RWPE1 (cell line): ENCODE measurements at places on chromosomes 1 and 21.

GRCh38 chr1:184945029-184945428 is 29.3 kb downstream of the NIBAN1 start:
- peak; percentile 12 for DNase-seq

DNA sequence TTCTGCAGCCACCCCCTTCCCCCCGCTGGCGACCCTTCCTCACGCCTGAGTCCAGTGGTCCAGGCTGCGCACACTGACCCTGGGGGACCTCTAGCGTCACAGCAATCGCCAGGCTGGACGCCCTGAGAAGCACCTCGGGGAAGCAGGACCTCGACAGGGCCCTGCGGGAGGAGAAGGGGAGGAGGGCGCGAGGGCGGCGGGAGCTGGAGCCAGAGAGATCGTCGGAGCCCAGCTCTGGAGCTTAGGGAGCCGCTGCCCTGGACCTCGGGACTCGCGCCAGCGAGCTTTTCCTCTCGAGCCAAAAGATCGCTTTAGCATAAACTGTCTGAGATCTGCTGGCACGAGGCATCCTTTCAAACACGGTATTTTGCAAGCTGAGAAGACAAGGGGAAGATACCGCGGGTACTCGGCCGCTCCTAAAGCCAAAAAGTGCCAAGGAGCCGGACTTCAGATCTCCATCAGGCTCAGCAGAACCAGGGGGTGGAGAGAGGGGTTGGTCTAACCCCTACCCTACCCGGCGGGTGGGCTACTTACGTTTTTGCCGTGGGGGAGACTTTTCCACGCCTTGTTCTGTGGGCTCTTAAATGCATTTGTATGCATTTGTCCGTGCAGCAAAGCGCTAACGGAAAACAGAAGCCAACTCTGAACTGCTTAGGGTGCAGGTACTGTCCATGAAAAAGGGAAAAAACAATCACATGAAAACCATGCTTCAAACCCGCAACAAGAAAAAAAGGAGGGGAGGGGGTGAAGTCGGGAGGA is 586 bp downstream of the COL24A1 start:
- no peak for DNase-seq

DNA sequence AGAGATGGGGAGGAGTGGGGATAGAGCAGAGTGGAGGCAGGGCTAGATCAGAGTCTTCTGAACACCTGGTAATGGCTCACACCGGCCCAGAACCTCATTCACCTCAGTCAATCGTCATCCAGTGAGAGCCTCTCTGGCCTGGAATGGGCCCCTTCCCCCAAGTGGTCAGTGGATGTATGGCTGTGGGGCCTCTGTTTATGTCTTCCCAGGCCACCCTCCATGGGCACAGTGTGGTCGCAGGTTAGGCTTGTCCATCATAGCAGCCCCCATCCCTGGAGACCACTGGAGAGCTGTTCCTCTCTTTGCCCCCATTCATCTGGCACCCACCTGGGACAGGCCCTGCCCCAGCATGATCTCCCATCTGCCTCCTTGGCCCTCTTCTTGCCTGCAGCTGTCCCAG is 29.6 kb upstream of the TENT5C start:
- DNase-seq = no peak

DNA sequence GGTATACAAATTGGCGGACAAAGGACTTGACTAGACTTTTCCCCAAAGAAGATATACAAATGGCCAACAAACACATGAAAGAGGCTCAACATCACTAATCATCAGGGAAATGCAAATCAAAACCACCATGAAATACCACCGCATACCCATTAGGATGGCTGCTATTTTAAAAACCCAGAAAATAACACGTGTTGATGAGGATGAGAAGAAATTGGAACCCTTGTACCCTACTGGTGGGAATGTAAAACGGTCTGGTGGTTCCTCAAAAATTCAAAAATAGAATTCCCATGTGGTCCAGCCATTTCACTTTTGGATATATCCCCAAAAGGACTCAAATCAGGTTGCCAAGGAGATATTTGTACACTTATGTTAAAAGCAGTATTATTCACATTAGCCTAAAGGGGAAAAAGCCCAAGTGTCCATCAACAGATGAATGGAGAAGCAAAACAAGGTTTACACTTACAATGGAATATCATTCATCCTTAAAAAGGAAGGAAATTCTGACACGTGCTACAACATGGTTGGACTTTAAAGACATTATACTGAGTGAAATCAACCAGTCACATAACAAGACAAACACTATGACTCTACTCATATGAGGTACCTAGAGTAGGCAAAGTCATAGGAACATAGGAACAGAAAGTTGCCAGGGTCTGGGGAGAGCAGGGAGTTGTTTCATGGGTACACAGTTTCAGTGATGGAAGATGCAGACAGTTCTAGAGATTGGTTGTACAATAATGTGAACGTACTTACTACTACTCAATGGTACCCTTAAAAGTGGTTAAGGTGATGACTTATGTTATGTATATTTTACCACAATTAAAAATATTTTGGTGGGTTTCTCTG is 17.0 kb downstream of the CD34 start:
- DNase-seq = no peak

GRCh38 chr1:246550402-246550801 is 15.7 kb downstream of the TFB2M start:
- no peak for DNase-seq

- no peak for DNase-seq
These were observed 54.4 kb downstream of the NTMT2 start for GRCh38 chr1:170200161-170200560.

- no peak for DNase-seq
These were observed 22.6 kb downstream of the PODN start for GRCh38 chr1:53084589-53084971.

DNA sequence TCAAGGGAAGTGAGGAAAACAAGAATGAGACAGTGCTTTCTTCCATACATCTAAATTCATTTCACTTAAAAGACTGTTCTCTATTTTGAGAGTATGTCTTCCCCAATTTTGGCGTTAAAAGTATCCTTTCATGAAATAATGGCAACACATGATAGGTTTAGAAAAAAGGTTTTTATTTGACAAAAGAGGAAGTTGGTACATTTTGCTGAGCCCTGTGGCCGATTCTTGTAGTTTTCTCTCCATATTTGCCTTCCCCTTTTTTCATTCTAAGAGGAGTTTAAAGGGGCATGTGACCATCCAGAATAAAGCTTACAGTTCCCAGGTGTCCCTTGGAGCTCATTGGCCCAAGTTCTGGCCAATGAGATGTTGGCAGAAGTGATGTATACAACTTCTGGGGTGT is 140.4 kb upstream of the KCNE2 start:
- no peak for DNase-seq

DNA sequence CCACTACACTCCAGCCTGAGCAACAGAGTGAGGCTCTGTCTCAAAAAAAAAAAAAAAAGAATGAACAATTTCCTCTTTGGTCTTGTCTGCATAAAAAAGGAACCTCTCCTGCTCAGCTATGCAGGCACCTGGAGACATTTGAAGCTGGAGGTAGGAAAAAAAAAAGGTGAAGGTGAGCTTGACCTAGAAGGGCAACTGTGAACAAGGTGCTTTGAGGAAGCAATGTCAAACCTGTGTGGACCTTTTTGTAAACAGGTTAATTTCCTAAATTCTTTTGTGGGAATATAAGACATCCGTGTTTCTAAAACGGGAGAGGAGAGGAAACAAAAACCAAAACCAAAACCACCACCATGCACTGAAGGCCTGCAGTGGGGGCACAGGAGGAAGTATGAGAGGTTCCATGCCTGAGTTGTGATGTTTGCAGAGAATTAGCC is 77.5 kb downstream of the SLC45A1 start:
- DNase-seq = no peak

DNA sequence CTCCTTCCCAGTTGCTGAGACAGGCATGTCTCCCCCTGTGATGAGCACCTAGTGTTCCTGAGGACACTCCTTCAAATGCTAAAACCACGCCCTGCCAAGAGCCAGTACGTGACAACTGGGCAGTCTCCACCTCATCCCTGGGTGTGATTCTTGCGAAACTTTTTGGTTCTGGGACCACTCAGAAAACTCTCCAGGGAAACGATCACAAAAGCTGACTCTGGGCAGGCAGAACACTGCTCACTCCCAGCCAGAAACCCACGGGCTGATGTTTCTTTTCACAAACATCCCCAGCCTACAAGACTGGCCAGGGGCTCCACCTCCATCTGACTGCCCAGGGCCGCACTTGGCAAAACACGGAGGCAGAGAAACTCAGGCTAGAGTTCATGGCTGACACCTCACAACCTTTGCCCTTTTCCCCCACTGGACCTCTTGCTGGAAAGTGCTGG is 24.4 kb downstream of the DHRS3 start:
- no peak for DNase-seq

GRCh38 chr21:44758141-44758561 is 43.5 kb downstream of the UBE2G2 start:
- no peak for DNase-seq
